ENCODE measurements at places on chromosomes 11 and 22. TPM values are rescaled to one million over a fixed set of nuclear protein-coding genes. Genes with fewer than 3 reads are reported as not detected.
A peak's percentile ranks its signal among the peaks of the same experiment; 100 is the strongest.

DNA sequence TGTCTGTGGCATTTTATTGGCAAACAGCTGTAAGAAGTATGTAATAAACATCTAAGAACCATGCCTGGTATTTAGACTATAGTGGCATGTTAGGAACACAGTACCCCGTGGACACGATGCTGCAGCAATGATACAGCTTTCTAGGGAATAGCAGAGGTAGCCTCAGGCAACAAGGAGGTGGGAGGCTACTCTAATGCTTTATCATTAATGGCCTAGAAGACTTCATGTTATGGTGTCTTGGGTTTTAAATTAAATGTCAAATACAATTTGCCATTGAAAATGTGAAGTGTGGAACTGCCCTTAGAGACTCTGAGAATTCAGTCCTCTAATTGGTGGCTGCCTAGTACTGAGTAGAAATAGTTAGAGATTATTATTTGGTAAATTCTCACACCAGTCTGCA lies 516.9 kb downstream of the CNTN5 start:
- H3K4me1 ChIP-seq: peaks cover 15% of the 10 kb centered on the region
- no peak overlapping the region for H3K4me3 ChIP-seq
- DNase-seq: no peak
- no peaks in the 10 kb centered on the region for H3K27me3 ChIP-seq
- H3K36me3 ChIP-seq: no peaks in the 10 kb centered on the region
- H3K27ac ChIP-seq: no peak overlapping the region

- no peaks in the 10 kb centered on the region for H3K4me1 ChIP-seq
- no peaks in the 10 kb centered on the region for H3K27me3 ChIP-seq
- H3K36me3 ChIP-seq: no peaks in the 10 kb centered on the region
- H3K4me3 ChIP-seq: no peak overlapping the region
Observed at GRCh38 chr11:15430381-15430780, 315.7 kb downstream of the INSC start.

GRCh38 chr11:73520353-73521061 lies 77.4 kb downstream of the FAM168A start:
- H3K4me1 ChIP-seq: peaks cover 14% of the 10 kb centered on the region
- H3K36me3 ChIP-seq: no peaks in the 10 kb centered on the region
- no peak overlapping the region for H3K27ac ChIP-seq
- DNase-seq: no peak

GRCh38 chr22:24413736-24414385 lies 13.5 kb upstream of the ADORA2A start:
- H3K4me3 ChIP-seq: no peak overlapping the region
- H3K36me3 ChIP-seq: no peaks in the 10 kb centered on the region
- no peaks in the 10 kb centered on the region for H3K4me1 ChIP-seq
- no peak overlapping the region for H3K27ac ChIP-seq
- DNase-seq: no peak

GRCh38 chr11:71286701-71287643 lies 34.6 kb upstream of the SHANK2 start:
- no peak overlapping the region for H3K4me3 ChIP-seq
- peak overlapping the region; percentile 27 for H3K27ac ChIP-seq
- peaks cover 41% of the 10 kb centered on the region for H3K4me1 ChIP-seq
- no peaks in the 10 kb centered on the region for H3K36me3 ChIP-seq

GRCh38 chr11:121318848-121319834 lies 26.6 kb downstream of the SC5D start:
- no peak overlapping the region for H3K4me3 ChIP-seq
- no peaks in the 10 kb centered on the region for H3K4me1 ChIP-seq
- H3K27ac ChIP-seq: no peak overlapping the region
- DNase-seq: peak; percentile 74

DNA sequence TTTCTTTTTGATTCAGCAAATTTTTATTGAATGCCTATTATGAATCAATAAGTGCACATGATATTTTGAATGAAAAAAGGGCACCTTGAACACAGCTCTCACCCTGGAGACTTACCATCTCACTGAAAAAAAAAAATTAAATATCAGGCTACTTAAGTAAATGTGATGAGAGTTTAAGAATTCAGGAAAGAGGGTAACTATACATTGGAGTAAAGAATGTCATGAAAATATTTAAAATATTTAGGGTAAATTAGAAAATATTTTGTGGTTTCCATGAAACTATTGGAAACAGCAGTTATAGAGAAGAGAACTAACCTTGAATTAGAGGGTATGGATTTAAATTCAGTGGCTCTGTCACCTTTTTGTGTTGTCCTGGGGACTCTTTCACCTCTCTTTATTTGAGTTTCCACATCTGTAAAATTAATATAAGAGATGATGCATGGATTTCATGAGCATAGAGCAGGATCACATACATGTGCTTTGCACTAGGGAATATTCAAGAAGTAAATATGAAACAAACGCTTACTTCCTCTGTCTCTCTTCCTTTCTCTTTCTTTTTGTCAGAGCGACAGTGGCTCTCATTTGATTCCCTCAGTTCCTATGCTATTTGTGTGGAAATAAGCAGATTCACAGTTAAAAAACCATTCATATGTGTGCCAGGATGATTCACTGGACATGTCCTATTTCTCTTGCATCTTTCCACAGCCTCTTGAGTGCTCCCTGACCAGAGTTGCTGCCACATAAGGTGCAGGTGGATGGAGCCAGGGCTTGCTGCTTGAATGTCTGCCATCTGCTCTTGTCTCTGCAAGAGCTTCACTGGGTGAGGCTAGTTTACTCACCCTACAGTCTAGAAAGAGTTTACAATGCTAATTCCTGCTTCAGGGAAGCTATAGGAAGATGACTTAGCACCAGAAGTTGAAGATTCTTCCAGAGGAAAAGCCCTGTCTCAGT lies 533.1 kb downstream of the ETS1 start:
- H3K36me3 ChIP-seq: no peaks in the 10 kb centered on the region
- H3K4me3 ChIP-seq: no peak overlapping the region
- peaks cover under 1% of the 10 kb centered on the region for H3K27me3 ChIP-seq
- DNase-seq: no peak

- H3K36me3 ChIP-seq: no peaks in the 10 kb centered on the region
- no peak for DNase-seq
- peaks cover 65% of the 10 kb centered on the region for H3K27me3 ChIP-seq
- no peak overlapping the region for H3K27ac ChIP-seq
Observed at GRCh38 chr11:110513259-110513801, 83.6 kb downstream of the FDX1 start.

INPP5J gene
- total RNA-seq: 2.1 TPM

APOBEC3F gene
- total RNA-seq: not detected

SREBF2 gene
- total RNA-seq: 38.7 TPM

- peaks cover 26% of the 10 kb centered on the region for H3K4me1 ChIP-seq
- H3K36me3 ChIP-seq: no peaks in the 10 kb centered on the region
- DNase-seq: peak; percentile 41
- no peak overlapping the region for H3K27ac ChIP-seq
Observed at GRCh38 chr11:119377112-119377901, 4.2 kb downstream of the USP2 start.

- H3K36me3 ChIP-seq: peaks cover 16% of the 10 kb centered on the region
- H3K4me3 ChIP-seq: peak overlapping the region; percentile 38
- peak overlapping the region; percentile 91 for H3K27ac ChIP-seq
- H3K4me1 ChIP-seq: peaks cover 43% of the 10 kb centered on the region
- no peak for DNase-seq
Observed at GRCh38 chr11:34976496-34977088, 60.2 kb downstream of the PDHX start.

DNA sequence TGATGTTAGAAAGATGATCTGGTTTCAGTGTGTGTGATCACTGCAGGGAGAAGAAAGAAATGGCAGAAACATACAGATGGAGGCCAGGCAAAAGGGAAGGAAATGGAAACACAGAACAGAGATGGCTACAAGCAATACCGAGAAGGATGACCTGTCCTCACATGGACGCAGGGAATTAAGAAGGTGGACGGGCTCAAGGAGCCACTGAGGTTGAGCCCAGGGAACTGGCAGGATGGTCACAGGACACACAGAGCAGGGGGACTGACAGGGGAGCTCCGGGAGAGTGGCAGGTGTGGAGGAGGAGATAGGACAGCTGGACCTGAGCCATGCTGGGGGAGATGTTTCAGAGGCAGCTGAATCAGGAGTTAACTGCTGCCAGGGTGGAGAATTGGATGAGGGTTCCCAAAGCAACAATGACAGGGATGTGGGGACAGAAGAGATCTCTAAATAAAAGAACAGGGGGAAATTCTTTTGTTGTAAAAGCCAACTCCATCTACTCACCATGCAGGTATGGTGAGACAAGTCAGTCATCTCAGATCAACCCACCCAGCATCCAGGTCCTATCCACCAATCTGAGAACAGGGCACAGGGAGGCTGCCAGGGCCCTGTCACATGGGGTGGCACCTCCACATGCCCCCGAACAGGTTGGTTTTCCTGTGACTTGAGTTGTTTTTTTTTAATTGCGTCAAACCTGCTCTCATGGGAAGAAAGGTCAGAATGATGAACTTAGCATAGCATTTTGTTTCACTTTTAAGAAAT lies 26.3 kb downstream of the KLHL22 start:
- no peak for DNase-seq
- no peaks in the 10 kb centered on the region for H3K4me1 ChIP-seq
- no peak overlapping the region for H3K27ac ChIP-seq
- no peaks in the 10 kb centered on the region for H3K36me3 ChIP-seq
- H3K27me3 ChIP-seq: no peaks in the 10 kb centered on the region
- H3K4me3 ChIP-seq: no peak overlapping the region

POTEH gene
- total RNA-seq: not detected

LRRC74B gene
- total RNA-seq: not detected

RIBC2 gene
- total RNA-seq: 2.7 TPM

DNA sequence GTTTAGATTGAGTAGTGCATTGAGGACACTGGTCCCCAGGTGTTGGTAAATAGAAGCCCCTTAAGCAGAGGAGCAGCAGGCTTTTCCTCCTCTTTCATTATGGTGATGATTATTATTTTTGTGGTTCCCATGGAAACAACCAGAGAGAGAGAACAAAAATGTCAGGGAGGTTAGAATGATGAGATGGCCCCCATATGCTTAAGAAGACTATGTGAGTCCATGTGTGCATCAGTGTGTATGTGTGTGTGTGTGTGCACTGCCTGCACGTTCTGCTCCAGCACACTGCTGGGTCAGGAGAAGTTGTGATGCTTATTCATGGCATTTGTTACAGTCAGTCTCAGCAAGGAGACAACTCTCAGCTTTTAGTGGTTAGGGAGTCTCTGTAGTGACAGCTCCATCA lies 724.2 kb downstream of the NTM start:
- H3K4me1 ChIP-seq: no peaks in the 10 kb centered on the region
- no peak for DNase-seq
- no peaks in the 10 kb centered on the region for H3K36me3 ChIP-seq
- H3K27me3 ChIP-seq: no peaks in the 10 kb centered on the region
- H3K27ac ChIP-seq: no peak overlapping the region
- no peak overlapping the region for H3K4me3 ChIP-seq

DNA sequence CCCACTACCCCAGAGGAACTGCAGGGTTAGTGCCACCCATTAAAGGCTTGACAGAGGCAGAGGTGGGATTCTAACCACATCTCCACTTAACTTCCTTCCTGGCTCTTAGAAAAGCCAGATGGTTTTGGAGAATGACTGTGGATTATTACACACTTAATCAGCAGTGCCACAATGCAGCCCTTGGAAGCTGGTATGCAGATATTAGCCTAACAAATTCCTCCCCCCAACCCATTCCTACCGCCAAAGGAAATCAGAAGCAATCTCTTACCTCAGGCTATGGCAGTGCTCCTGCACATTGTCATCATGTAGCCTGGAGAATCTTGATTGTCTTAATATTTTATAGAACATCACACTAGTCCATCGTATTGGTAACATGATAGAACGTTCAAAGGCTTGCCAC lies 23.2 kb upstream of the NRGN start:
- peak; percentile 30 for DNase-seq
- no peak overlapping the region for H3K4me3 ChIP-seq
- H3K27ac ChIP-seq: no peak overlapping the region
- no peaks in the 10 kb centered on the region for H3K36me3 ChIP-seq
- H3K4me1 ChIP-seq: peaks cover 9% of the 10 kb centered on the region

DNA sequence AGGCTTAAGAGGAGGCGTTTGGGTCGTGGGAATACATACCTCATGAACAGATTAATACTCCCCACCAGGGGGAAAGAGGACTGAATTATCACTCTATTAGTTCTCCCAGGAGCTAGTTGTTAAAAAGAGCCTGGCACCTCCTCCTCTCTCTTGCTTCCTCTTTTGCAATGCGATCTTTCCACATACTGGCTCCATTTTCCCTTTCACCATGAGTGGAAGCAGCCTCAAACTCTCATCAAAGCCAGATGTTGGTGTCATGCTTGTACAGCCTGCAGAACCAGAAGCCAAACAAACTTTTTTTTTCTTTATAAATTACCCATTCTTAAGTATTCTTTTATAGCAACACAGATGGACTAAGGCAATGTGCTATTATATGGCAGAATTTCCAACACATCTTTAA lies 258.5 kb downstream of the FAM76B start:
- no peaks in the 10 kb centered on the region for H3K36me3 ChIP-seq
- peaks cover 32% of the 10 kb centered on the region for H3K27me3 ChIP-seq
- H3K4me1 ChIP-seq: no peaks in the 10 kb centered on the region
- no peak for DNase-seq

OR4B1 gene
- total RNA-seq: not detected

DNA sequence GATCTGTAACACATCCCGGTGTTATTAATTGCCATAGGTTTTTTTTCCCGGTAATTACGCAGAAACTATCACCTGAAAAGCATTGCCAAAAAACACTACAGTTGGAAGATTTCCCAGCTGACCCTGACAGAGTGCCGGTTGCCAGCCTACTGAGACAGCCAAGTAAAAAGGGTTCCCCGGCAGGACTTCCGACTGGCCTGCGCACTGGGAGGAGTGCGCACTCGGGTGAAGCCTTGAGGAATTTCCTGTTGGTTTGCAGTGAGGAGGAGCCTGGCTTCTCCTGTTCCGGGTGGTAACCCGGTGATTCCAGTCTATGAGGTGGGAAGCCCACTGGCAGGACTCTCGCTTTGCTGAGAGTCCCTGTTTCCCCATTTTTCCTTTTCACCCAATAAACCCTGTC lies 52.1 kb downstream of the CNTF start:
- H3K27ac ChIP-seq: no peak overlapping the region
- H3K4me1 ChIP-seq: no peaks in the 10 kb centered on the region
- H3K27me3 ChIP-seq: peaks cover 9% of the 10 kb centered on the region
- H3K36me3 ChIP-seq: no peaks in the 10 kb centered on the region

FLRT1 gene
- not detected for total RNA-seq

- peaks cover 31% of the 10 kb centered on the region for H3K4me1 ChIP-seq
- no peaks in the 10 kb centered on the region for H3K36me3 ChIP-seq
- no peak overlapping the region for H3K4me3 ChIP-seq
Observed at GRCh38 chr11:111941963-111942362, 4.8 kb downstream of the DIXDC1 start.

KDM4D gene
- 2.7 TPM for total RNA-seq

Measured in PC-3 (cell line).